GM04504 (cell line): ENCODE measurements at places on chromosomes 5 and 9.

GRCh38 chr5:65105301-65105700 is 336.6 kb downstream of the CWC27 start:
- DNase-seq: no peak

GRCh38 chr9:17588395-17588794 is 9.5 kb downstream of the SH3GL2 start:
- no peak for DNase-seq

- no peak for DNase-seq
Observed at GRCh38 chr9:135945969-135946368, 15.2 kb downstream of the UBAC1 start.

GRCh38 chr9:121921444-121921843 is 171.7 kb downstream of the TTLL11 start:
- no peak for DNase-seq

DNA sequence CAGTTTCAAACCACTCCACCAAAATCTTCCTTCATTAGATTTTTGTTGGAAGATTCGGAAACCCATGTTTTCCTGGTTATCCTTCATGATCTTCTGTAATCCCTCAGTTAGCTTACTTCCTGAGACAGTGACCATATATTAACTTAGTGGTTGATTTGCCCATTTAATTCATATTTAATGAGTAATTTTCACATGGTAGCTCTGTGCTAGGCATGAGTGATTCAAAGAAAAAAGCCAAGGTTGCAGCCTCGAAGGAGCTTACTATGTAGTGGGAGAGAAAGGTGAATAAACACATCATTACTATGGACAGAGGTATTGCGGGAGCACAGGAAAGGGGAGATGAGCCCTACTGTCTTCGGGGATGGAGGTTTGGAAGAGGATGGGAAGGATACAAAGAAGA is 158.5 kb downstream of the TLE1 start:
- no peak for DNase-seq

DNA sequence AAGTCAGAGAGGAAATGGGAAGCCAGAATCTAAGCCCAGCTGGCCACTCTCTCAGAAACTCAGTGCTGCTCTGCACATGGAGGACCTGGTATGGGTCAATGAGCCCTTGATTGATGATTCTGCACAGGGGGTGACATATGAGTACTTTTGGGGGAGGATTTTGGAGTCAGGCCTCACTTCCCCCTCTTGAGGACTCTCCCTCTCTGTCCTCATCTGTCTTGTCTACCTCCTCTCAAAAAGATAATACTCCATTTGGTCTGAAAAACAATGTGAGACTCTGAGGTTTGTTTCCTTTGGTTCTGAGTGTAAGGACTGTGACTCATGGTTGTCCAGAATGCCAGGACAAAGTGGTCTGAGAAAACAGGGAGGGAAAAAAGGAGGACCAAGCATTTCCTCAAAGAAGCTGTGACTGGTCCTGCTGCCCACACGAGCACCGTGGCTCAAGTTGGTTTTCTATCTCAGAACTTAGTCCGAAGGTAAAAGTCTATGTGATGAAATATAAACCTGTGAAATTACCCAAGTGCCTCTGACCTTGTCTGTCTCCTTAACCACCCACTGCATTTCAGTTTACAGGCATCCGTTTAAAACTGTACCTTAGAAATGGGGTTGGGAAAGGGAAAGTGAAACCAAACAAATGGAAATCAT is 11.1 kb downstream of the TTC39B start:
- peak; percentile 42 for DNase-seq

- DNase-seq: no peak
Observed at GRCh38 chr9:72278959-72279358, 86.0 kb downstream of the ZFAND5 start.

GRCh38 chr5:177509381-177509951 is at the start of gene DOK3:
Gene DOK3, minus strand, starts transcription at chr5:177509826. Its CDS starts 286 bp downstream, at chr5:177509540.
- DNase-seq: no peak

DNA sequence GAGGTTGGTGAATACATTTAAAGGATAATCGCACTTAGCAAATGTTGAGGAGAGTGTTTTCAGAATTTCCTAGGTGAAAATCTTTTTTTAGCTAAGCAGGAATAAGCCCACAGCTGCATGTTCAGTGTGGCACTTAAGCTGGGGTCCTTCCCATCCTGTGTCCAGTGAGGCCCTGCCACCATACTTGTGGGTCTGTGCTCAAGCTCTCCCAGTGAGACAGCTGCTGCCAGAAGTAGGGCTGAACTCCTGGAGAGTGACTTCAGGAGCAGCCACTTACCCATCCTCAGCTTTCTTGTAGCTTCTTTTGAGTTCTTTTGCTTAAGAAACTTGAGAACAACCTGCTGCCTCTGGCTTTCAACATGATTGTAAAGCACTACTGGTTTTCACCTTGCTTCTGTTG is 110.0 kb upstream of the DHFR start:
- DNase-seq: no peak

GRCh38 chr9:99172124-99173091 is 49.3 kb downstream of the ALG2 start:
- no peak for DNase-seq

- no peak for DNase-seq
Observed at GRCh38 chr9:114497236-114497635, 8.0 kb downstream of the WHRN start.

- no peak for DNase-seq
Observed at GRCh38 chr5:154403234-154403633, 42.6 kb upstream of the SAP30L start.

DNA sequence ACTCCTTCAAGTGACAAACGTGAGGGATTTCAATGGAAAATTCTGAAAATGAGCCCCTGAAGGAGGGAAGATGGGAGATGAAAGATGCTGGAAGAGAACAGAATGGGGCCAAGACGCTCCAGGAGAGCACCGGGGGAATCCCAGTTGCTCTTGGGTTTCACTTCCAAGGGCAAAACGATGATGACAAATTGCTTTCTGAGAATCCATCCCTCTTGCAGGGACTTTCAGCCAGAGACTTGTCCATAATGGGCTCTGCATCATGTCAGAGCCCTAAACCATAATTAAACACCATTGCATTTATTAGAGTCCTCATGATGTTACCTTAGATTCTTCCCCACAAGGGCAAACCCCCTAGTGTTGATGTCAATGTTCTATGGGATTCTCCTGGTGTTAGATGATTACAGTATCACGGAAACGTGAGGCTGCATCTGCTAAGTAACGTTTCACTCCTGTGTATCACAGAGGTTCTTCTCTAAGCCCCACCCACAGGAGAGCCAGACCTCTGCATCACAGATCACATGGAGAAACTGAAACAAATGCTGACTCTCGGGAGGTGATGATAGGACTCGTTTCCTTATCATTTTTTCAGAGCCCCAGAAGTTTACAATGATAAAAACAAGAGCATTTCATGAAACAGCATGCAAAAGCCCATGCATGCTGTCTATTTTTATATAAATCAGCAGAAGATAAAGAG is 114.4 kb downstream of the TENT4A start:
- no peak for DNase-seq

DNA sequence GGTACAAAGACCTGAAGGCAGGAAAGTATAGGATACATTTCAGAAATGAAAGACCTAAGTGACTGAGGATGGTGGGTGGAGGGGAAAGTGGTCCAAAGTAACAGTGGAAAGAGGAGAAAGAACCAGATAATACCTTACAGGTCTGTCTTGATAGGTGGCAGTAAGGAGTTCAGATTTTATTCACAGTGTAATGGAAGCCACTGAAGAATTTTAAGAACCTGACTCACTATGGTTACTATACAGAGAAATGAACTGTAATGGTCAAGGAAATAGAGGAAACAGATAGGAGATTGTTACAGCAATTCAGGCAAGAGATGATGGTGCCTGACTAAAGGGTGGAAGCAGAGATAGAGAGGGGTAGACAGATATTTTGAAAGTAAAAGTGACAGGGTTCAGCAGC is 46.5 kb downstream of the EPB41L4A start:
- DNase-seq: no peak

GRCh38 chr5:107466233-107466769 is 204.4 kb downstream of the EFNA5 start:
- DNase-seq: no peak
